ENCODE measurements at places on chromosomes 13 and 19.

- DNase-seq = no peak
These were observed 72.5 kb downstream of the RYR1 start for GRCh38 chr19:38505958-38506357.

DNA sequence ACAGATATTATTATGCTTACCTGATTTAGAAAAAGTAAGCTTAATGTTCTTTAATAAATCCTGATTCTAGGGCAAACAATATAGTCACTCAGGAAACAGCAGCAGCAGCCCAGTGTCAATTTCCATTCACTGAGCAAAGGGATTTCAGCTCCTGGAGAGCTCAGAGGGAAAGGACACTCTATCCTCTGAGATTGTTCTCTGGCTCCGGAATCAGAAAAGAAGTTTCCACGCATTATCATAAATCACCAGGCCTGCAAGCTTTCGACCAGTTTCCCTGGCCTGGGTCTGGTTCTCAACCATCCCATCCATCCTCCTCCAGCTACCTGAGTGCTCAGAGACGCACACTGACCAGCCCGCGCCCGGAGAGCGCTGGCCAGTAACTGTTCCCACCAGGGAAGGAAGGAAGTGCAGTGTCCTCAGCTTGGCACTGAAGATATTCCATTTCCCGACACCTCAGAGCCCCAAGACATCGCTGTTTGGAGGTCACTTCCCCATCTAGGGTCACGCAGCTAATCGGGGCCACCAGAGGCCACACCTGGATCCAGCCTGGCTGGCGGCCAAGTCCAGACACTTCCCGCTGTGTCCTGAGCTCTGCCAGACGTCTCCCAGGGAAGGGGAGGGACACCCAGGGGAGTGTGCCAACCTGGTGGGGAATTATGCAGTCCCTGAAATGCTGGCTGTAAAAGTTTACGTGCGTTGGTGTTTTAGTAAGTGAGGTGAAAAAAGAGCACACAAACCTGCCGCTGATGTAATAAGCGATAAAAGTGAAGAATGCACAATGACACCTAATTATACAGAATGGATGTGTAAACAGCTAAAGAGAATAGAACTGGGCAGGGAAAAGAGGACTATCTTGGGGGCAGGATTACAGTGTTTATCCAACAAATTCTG lies 29.1 kb downstream of the EPS15L1 start:
- no peak for DNase-seq

GRCh38 chr13:35469806-35470525 lies 6.5 kb downstream of the MAB21L1 start:
- DNase-seq = no peak

GRCh38 chr13:97274829-97275649 lies 52.9 kb downstream of the MBNL2 start:
- no peak for DNase-seq

GRCh38 chr19:2329149-2329478 lies 630 bp downstream of the SPPL2B start:
- DNase-seq = no peak

DNA sequence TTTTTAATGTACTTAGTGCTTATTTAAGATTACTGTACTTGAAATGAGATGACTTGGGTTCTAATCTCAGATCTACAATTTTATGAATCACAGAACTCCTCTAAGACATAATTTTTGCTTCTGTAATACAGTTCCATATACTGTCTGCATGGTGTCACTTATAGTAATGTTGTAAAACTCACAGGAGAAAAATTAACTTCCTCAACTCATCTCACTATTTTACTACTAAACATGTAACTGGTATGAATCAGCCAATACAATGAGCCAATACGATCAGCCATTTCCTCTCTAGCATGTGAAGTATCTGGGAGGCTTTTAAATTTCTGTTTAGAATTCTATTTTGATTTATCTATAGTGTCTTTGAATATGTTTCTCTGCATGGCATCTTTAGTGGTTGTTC lies 85.3 kb downstream of the NHLRC3 start:
- DNase-seq = no peak

DNA sequence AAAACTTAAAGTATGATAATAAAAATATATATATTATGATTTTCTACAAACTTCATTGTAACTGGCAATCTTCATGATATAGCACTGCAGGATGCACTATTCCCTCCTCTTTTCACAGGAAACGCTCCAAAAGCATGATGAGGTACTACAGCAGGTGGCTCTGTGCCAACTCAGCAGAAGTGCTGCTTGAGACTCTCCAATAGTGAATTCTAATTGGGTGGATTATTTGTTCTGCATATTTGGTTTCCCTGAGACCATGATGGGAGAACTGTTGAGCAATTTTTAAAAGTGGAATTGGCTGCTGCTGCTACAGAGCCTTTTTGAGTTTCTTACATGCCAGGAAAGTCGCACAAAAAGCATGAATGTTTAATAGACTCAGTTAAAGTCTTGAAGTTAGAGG lies 1782.4 kb upstream of the PCDH20 start:
- DNase-seq = no peak

GRCh38 chr19:15048885-15049541 lies at the start of gene CASP14:
Gene CASP14 (plus strand): TSS chr19:15049480. CDS start chr19:15052252, 2,772 bp downstream.
- DNase-seq = no peak

DNA sequence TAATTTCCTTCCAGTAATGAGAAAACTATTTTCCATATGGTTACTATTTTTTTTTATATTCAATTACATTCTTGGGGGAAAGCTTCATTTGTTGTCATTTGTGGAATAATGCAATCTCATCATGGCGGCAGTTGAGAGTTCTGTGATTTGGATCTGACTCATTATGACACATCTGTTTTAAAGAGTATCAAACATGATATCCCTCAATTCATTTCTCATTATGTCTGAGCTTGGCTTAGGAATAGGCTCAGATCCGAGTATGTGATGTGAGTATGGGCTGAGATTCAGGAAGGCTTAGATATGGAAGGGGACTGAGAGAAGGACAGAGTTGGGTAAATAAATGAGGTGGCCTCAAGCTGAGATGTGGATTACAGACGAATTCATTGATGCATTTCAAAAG lies 64.4 kb downstream of the POSTN start:
- DNase-seq = no peak

DNA sequence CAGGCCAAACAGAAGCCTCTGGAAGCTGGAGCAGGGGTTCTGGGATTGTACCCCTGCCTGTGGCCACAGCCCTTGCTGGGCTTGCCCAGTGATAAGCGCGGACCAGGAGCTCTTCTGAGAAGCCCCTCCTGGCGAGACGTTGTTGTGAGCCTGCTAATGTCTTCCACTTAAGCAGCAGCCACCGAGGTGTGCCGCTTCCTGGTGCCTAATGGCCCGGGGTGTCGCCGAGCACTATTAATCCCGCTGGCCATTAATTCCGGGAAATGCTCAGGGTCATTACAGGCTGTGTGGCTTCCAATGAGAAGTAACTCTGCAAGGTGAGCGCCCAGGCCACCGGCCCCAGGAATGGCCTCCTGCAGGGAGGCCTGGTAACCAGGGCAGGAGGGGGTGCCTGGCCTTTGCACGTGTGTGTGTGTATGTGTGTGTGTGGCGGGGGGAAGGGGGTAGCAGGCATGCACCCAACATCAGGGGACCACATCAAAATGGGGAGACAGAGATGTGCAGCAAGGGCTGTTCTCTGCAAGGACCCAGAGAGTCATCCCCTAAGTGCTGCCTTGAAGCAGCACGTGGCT lies 175.0 kb downstream of the URI1 start:
- DNase-seq = no peak

- DNase-seq = no peak
These were observed 178.4 kb downstream of the MYO16 start for GRCh38 chr13:108807841-108808240.

DNA sequence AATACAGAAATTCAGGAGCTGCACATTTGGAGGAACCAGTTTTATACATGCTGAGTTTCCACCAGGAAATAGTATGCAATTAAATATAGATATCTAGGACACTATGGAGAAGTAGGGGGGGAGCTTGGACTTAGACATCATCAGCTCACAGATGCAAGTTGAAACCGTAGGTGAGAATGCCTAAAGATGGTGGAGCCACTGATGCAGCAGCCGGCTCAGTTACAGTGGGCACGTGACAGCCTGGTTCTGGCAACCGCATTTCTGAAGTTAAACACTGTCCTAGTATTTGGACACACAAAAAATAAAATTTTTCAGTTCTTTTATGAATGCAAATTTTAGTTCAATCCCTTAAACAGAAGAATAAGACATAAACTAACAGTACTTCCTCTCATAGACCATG lies 91.5 kb upstream of the FRY start:
- DNase-seq = no peak

GRCh38 chr13:35791184-35791851 lies 314.8 kb upstream of the MAB21L1 start:
- DNase-seq = no peak

- DNase-seq = no peak
These were observed 141.3 kb downstream of the SLITRK6 start for GRCh38 chr13:85657942-85658341.

- DNase-seq = no peak
These were observed 20.6 kb upstream of the UPF3A start for GRCh38 chr13:114260814-114261213.

- no peak for DNase-seq
These were observed 17.9 kb downstream of the NLRP9 start for GRCh38 chr19:55720214-55720746.

DNA sequence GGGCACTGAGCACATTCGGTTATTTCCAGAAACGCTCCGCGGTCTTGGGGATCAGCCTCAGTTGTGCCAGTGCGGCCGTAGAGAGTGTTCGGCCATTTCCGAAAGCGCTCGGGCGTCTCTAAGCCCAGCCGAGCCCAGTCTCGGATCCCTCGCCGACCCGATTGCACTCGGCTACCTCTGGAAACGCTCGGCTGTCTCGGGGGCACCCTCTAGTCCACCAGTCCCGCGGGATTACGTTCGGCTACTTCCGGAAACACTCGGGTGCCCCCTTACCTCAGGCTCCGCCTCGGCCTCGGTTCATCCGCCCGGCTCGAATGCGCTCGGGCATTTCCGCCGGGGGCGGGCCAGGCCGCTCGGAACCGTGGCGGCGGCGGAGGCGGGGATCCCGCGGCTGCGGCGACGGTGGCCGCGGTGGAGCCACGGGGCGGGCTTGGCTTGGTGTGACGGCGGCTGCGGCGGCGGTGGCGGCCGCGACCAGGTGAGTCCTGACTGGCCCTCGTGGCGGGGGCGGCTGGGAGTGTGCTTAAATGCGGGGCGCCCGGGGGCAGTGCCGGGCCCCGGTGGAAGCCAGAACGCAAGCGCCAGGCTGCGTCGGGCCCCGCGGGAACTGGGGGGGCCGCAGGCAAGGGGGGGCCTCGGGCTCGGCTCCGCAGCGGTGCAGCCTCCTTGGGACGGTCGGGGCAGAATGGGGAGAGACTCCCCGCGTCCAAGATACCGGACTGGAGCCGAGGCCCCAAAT lies at the start of gene PIK3R2:
Gene PIK3R2, plus strand, starts transcription at position 347 of the 739 bp plus-strand sequence. CDS start 2,717 bp downstream, outside the sequence.
- DNase-seq = peak; percentile 98

DNA sequence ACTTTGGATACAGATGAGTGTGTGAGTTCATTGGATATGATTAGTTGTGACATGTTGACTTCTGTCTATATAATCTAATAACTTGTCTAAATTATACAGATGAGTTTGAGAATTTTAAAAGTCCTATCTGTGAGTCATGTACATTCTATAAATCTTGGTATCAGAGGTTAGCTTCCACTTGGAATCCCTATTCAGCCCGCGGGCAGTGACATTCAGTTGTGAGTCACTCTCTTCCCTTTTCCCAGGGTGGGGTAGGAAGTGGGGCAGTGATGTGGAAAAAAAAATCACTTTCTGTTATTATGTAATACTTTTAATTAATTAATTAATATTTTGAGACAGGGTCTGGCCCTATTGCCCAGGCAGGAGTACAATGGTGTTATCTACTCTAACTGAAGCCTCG lies 33.0 kb upstream of the ZNF808 start:
- no peak for DNase-seq

DNA sequence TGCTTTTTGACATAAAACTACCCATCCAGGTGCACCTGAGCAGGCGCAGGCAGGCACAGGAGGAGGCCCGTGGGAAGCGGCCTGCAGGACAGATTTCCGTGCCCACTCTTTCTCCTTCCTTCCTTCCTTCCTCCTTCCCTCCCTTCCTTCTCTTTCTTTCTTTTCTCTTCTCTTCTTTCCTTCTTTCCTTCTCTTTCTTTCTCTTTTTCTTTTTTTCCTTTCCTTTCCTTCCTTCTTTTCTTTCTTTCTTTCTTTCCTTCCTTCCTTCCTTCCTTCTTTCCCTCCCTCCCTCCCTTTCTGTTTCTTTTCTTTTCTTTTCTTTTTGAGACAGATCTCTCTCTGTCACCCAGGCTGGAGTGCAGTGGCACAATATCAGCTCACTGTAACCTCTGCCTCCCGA lies 21.2 kb upstream of the TMEM255B start:
- DNase-seq = no peak

DNA sequence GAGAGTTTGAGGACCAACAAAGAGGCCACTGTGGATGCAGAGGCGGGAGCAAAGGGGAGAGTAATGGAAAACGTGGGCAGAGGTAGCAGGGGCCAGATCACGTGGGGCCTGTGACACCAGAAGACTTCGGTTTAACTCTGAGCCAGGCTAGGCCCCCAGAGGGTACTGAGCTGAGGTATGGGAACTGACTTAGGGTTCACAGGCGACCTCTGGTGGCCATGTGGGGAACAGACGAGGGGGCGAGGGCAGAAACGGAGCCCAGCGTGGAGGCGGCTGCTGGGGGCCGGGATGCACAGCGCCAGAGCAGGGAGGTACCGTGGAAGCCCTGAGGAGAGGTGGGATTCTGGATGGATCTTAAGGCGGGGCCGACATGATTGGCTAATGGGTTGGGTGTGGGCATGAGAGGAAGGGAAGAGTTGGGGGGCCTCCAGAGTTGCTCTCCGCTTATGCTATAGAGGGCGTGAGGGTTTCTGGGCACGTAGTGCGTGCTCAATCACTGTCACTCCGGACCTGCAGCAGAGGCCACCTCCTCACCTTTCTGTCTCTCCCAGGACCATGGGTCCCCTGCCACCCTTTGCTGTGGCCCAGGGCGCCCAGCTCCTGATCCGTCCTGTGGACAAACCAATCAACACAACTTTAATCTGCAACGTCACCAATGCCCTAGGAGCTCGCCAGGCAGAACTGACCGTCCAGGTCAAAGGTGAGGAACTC lies 13.7 kb downstream of the PVR start:
- peak; percentile 56 for DNase-seq

DNA sequence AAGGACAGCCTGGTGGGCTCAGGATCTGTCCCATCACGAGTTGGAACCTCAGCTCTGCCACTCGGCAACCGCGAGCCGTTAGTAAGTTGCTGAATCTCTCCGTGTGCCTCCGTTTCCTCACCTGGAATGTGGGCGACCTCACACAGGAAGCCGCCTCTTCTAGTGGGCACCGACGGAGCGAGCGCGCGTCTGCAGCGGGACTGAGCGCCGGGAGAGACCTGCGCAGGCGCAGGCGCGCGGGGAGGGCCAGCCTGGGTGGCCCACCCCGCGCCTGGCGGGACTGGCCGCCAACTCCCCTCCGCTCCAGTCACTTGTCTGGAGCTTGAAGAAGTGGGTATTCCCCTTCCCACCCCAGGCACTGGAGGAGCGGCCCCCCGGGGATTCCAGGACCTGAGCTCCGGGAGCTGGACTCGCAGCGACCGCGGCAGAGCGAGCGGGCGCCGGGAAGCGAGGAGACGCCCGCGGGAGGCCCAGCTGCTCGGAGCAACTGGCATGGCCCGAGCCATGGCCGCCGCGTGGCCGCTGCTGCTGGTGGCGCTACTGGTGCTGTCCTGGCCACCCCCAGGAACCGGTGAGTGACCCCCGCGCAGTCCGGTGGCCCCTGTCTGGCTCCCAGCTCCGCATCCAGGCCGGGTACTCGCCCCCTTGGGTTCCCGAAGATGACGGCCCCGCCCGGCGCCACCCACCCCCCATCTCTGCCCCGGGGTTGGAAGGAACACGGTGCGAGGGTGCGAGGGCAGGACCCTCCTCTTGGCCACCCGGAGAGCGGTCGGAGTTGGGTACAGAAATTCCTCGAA lies at the start of gene PVR:
Gene PVR, plus strand, starts transcription at position 306 of the 797 bp plus-strand sequence. Its CDS starts 187 bp downstream, at position 493.
- peak; percentile 66 for DNase-seq

GRCh38 chr13:95003019-95003813 lies 290.9 kb upstream of the SOX21 start:
- no peak for DNase-seq
